Stimulated activated CD4-positive, alpha-beta T cell treated with anti-CD3 and anti-CD28 coated beads, Interleukin-1b, Interleukin-23, amount 100 ng/mL, for 1 hour (primary cell): ENCODE measurements at places on chromosomes 12 and 14.
A peak's percentile ranks its signal among the peaks of the same experiment; 100 is the strongest.

- DNase-seq = no peak
These were observed 13.1 kb downstream of the BATF start for GRCh38 chr14:75535164-75535898.

- DNase-seq = no peak
These were observed 84.2 kb upstream of the BMP4 start for GRCh38 chr14:54040846-54041245.

DNA sequence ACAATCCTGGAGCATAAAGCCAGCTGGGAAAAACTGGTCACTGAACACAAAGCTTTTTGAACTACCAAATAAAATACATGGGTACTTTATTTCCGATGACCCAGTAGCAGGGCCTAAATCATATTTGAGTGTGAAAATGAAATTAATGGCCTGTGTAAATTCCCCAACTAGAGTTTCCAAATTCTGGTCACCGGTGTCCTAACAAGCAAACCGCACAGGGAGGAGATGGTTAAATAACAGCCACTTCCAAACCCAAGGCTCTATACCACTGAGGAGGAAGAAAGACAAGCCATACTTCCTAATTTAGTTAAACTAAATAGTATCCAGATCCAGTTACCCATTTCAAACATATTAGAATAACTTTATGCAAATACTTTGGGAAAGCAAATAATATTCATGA lies 40.1 kb upstream of the DUSP6 start:
- no peak for DNase-seq

GRCh38 chr14:23559010-23559925 lies 3.2 kb downstream of the THTPA start:
- DNase-seq = peak; percentile 50

DNA sequence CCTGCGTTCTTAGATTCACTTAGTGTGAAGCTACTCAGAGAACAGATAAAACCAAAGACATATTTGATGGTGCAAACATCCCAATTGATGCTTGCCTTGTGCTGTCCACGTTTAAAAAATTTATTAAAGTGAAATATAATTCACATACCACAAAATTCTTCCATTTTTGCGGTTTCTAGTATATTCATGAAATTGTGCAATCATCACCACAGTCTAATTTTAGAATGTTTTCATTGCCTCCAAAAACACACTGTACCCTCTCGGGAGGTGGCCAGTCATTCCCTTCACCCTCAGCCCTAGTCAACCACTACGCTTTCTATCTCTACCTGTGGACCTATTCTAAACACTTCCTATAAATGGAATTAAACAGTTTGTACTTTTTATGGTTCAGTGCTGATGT lies 1109.2 kb downstream of the FLRT2 start:
- DNase-seq = no peak

DNA sequence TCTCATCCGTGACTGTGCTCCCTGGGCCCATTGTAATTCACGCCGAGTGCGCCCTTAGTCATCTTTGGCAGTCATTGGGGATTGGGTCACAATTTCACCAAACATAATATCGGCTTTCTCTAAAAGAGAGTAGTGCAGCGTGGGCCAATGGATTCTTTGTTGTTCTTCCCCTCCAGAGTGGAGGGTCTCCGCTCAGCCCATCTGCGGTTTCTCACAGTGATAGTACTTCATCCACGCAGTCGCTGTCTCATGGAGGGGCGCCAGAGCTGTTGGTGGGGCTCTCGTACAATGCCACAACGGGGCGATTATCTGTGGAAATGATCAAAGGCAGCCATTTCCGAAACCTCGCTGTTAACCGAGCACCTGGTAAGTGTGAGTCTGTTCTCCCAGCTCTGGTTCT lies 321.8 kb downstream of the SNAPC1 start:
- no peak for DNase-seq

DNA sequence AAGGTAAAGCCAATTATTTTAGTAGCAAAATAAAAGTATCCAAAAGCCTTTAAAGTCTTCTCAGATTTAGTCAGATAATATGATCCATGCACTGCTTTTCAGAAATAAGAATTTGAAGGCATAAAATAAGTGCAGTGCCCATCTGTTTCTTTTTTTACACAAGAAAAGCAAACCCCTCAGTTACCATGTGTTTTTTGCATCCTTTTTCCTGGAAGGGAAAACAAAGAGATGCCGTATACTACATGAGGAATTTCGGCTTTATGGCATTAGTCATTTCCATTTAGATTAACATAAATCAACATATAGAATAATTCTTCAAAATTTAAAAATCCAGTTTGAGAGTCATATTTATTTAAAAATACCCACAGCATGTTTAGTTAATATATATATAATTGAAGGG lies 70.0 kb upstream of the GNPNAT1 start:
- DNase-seq = no peak

DNA sequence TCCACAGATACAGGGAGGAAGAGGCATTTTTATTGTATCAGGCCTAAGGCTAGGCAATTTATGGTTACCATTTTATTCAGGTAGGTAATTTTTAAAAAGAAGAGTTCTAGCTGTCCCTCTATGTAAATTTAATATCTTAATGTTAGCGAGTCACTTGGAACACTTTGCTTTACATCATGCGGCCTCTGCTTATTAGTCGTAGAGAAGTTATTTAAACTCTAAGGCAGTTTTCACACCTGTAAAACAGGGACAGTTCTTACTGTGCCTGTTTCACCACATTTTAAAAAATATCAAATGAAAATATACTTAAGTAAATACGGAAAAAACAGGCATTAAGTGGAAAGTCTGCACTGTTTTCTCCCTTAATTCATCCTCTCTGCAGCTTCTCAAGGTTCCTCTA lies 71.4 kb upstream of the POC1B start:
- DNase-seq = no peak

- DNase-seq = no peak
These were observed 252.2 kb upstream of the FOXN3 start for GRCh38 chr14:89669193-89669592.

DNA sequence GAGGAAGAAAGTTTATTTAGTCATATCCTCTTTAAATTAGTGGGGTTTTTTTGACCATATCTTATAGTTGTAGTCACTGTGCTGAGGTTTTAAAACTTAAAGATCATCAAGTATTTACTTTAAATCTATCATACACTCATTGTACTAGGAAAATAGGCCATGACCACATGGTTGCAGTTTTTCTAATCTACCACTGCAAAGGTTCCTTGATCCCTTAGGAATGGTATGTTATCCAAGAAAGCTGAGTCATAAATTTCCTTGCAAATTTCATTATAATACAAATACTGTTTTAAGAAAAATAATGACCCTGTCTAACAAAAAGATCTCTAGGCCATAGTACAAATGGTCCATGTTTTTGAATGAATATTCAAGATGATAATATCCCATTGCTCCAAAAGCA lies 74.7 kb downstream of the DBX2 start:
- no peak for DNase-seq

GRCh38 chr12:31634620-31635019 lies 24.9 kb upstream of the ETFBKMT start:
- DNase-seq = no peak

DNA sequence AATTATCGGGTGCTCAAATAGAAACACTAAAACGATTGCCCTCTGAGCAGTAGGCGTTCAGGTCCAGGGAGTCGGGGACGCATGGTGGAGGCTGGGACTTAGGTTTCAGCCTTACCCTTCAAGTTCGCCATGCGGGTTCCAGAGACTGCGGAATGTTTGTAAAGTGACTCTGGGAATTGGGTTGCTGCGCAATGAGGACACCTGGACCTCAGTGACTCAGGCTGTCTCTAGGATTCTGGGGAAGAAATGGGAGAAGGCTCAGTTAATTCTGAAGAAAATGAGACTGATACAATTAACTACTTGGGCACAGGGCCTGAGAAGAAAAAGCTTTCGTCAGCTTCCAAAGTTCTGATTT lies 1.1 kb downstream of the LGALS3 start:
- no peak for DNase-seq

GRCh38 chr12:49707812-49708147 lies 575 bp upstream of the FMNL3 start:
- DNase-seq = no peak

DNA sequence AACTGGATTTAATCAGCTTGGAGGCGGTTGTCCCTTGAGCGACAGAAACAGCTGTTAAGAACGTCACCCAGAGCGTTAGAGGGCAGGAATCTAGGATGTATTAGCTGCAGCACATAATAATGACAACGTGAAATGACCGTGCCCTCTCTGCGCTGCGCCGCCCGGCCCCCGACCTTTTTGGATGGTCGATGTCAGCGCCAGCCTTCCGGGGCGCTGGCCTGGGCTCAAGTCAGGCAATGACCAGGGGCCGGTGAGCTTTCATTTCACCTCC lies 427 bp upstream of the TMEM120B start:
- DNase-seq = no peak

- DNase-seq = no peak
These were observed 26.8 kb downstream of the MMP17 start for GRCh38 chr12:131854861-131855476.

DNA sequence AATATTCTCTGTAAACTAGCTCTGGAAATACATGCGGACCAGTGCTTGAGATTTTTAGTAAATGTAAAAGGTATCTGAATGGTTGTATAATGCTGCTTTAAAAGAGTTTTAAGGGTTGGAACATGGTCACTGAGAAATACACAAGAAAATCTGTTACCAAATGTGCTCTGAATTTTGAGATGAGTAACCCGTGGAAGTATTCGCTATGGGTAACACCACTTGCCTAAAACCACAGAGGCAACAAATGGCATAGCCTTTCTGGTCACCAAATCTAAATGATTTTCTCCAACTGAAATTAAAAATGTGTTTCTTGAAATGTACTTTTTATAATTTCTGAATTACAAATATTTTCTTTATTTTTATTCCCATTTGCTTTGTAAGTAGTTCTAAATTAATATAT lies 745.7 kb downstream of the DIO2 start:
- no peak for DNase-seq

DNA sequence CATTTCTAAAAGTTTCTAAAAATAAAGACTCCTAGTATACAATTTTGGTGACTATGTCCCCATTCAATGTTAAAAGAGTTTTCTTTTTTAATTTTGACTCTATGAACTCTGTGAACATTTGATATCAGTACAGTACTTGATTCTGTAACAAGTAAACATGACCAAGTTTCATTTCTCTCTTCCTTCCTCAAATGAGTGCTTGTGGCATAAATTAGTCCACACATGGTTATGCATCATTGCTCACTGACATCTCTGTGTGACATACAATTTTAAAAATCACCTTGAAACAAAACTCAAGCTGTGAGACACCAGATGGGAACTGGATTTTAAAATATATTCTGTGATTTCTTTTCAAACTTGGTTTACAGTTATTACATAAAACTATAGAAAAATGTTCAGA lies 253.9 kb upstream of the MDGA2 start:
- DNase-seq = no peak

DNA sequence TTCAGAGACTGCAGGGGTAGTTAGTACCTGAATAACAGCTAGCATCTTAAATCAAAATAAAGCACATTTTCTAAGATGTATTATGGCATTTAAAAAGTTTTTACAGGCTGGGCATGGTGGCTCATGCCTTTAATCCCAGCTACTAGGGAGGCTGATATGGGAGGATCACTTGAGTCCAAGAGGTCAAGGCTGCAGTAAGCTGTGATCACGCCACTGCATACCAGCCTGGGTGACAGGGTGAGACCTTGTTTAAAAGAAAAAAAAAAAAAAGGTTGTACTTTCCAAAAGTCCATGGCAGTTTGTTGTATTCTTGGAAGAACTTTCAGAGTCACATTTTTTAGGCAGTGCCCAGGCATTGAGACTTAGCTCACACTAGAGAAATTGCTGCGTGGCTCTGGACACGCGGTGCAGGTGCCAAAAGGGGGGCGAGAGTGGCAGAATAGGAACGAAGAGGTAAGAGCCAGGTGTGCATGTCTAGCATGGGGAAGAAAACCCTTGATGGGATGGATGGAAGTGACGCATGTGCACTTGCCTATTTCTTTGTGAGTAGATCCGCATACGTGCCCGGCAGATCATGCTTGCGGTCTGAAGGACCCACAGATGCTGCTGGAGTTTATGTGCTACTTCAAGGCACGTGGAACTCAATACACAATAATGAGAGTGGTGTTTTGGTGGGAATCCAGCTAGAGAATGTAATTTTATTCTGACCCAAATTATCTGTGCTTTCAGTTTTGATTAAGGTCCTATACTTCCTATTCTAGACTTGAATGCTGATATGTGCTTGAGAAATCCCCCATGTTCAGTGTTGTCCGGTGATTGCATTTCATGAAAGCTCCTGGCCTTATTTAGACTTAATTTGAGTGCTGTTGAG lies 11.9 kb downstream of the ANKRD13A start:
- no peak for DNase-seq

DNA sequence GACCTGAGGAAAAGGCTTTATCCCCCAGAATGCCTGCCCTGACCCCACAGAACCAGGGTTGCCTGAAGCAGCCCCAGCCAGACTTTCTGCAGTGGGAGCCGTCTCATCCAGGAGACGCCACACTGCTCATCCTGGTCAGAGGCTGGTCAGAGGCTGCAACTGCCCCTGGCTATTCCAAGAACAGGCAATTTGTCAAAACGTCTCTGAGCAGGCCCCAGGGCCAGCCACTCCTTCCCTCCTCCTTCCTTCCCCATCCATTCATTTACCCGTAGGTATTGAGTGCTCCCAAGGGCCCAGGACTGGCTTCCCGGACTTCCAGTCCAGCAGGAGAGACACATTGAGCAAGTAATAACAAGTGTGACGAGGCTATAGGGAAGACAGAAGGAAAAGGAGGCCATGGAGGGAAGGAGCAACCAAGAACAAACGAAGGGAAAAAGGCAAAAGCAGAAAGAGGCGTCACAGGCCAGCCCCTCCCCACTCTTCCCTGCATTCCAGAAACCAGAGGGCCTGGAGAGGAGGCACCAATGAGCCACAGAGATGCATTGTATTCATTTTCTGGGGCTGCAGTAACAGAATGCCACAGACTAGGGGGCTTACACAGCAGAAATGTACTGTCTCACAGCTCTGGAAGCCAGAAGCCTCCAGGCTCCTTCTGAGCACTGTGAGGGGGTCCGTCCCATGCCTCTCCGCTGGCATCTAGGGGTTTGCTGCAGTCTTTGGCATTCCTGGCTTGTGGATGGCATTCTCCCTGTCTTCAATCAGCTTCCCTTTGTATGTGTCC lies 21.0 kb upstream of the CD9 start:
- DNase-seq = no peak

DNA sequence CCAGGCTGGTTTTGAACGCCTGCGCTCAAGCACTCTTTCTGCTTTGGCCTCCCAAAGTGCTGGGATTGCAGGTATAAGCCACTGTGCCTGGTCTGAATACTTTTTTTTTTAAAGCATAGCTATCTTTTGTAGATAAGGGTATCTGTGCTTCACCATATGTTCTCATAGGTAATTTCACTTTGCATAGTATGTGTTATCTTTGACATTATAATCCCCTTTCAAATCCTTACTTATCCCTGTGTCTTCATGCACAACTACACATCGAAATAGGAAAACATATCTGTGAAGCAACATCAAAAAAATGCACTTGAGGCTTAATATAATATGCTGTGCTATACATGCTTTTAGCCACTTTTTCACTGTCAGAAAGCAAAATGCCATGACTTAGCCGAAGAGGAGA lies 94.1 kb downstream of the SLC35F4 start:
- no peak for DNase-seq

DNA sequence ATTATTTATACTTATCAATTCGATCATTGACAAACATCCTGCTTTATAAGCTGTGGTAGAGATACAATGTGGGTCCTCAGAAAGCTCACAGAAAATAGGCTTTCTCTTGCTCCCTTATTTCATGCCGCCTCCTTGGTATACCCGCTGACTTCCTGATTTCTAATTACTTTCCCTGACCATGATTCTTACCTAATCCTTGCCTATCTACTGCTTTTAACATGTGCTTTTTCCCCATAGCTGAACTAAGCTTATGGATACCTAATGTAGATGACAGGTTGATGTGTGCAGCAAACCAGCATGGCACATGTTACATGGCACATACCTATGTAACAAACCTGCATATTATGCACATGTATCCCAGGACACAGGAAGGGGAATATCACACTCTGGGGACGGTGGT lies 65.1 kb downstream of the ITPR2 start:
- DNase-seq = no peak
